IPS DF 19.7 (cell line): ENCODE measurements at places on chromosomes 11 and 22.

DNA sequence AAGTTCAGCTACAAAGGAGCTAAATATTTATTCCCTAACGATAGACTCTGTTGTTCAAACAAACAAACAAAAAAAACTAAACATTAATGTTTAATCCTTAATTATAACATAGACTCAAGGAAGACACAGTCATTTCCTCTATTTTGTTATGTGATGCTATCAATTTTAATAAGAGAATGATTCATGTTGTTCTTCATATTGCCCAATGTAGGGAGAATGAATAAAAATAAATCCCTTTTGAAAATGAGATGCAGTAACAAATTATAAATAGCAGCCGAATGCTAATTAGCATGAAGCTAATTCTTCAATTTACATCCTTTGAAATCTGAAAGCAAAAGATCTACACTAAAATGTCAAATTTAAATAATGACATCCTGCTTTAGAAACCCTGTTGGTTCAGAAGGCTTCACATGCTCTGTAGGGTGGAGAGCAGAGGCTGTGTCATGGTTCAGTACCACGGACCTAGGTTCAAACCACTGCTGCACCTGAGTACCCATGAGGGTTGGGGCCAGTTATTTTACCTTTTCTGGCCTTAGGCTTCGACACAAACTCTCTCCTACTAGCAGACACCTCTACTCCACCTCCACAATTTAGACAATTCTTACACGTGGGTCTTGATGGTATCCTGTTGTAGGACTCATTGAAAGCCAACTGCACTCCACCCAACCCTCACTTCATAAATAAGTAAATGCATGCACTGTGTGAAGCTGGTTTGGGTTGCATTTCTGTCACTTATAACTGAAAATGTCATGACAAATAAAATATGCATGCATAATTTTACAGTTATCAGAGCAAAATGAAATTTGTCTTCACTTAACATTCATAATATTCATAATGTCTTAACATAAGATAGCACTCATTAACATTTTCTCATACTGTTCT is 89.0 kb downstream of the RRAS2 start:
- no peak for DNase-seq

DNA sequence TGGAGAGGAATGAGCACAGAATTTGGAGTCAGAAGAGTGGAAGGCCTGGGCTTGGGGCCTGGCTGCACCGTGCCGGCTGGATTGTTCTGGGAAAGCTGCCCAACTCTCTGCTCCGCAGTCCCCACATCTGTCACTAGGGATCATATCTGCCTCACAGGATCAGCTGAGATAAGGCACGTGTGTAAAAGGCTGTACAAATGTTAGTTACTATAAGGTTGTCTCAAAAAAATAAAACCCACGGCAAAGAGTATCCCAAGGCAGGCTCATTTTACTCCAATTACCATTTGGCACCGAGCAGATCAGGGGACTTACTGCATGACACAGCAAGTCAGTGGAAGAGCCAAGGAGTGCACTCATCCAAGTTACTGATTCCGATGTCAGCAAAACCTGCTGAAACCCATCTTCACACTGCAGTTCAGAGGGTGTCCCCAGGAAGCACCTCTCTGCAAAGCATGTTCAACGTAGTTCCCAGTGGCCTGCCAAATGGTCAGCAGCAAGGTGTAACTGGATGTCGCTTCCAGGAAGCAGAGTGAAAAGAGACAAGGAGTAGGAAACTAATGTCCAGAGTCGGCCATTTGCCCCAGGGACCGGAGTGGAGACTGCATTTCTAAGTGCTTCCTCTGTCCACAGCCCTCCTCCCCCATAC is 18.1 kb upstream of the MRTFA start:
- DNase-seq: no peak

- DNase-seq: no peak
Measured at GRCh38 chr11:2314525-2315394, 12.9 kb downstream of the TSPAN32 start.

GRCh38 chr22:26711205-26711963 is 54.0 kb downstream of the MIAT start:
- no peak for DNase-seq

- DNase-seq: no peak
Measured at GRCh38 chr22:24105631-24106030, 75.7 kb upstream of the SUSD2 start.

- DNase-seq: peak; percentile 42
Measured at GRCh38 chr11:100515087-100515486, 172.0 kb upstream of the ARHGAP42 start.

DNA sequence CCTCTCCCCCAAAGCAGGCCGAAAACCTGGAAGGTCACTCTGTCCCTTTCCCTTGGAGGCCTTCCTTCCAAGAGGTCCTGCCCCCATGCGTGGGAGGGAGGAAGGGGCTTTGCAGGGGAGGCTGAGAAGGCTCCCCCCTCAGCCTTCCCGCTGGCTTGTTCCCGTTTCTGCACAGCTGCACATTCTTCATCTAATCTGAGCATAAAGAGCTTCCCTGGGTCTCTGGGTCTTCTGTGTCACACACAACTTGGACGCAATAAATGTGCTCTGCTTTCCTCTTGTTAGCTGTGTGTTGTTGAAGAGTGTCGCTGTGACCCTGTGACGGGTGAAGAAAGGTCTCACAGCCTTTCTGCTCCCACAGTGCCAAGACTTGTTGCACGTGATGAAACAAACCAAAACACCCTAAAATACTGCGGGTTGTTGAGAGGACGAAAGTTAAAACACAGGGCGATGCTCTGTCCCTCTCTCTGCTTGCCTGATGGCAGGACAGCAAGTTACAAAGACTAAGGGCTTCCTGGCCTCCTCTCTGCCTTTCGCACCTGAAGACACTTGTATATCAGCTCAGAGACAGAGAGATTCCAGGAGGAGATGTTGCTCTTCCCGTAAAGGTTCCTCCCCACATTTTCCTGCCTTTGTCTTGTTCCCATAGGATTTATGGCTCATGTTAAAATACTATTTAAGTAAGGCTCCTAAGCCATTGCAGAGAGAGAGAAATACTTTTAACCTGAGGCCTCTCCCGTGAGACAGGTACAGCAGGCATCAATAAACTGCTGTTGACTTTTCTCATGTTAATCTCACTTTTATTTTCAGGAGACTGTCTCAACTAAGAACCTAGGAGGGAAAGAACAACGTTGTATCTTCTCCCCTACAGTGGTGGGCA is 15.4 kb upstream of the IFITM3 start:
- no peak for DNase-seq

DNA sequence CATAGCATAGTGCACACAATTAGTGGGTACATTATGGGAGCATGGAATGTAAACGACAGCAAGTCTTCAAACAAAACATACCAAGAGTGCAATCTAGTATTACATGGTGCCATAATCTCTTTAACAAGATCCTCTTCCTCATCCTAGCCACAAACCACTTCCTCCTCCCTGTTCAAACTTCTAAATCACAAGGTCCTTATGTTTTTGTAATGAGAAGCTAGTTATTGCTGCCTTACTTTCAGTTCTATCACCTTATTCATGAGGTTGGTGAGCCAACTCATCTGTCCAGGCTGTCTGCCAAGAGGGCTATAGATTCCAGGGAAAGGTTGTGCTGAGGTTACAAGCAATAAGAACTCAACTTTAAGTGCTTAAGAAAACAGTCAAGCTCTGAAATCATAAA is 195.4 kb upstream of the ARHGAP20 start:
- no peak for DNase-seq

DNA sequence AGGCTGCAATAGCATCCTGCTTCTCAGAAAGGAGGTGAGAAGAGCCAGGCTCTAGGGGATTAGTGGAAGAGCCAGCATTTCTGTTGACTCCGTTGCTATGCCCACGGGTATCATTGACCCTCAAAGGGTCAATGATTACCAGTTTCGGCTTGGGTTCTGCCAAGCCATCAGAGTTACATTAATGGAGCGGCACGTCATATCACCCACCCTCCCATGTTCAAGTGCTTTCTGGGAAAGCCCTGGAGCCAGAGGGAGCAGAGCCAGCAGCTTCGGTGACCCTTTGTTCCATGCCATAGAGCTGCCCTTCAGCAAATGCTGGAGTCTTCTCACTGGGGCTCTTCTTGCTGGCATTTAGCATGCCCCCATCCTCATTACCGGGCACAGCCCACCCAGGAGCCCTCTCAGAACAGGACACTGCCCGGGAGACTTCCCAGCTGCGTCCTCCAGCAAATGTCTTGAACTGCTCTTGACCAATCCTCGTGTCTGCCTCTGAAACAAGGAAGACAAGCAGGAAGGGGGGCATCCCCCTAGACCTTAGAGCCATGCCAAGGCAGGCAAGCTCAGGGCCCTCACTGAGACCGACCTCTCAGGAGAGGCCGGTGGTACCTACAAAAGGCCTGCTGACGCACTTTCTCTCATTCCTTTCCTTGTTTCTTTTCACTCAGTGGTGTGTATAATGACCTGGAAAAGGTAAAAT is 14.6 kb downstream of the KCNJ1 start:
- no peak for DNase-seq

DNA sequence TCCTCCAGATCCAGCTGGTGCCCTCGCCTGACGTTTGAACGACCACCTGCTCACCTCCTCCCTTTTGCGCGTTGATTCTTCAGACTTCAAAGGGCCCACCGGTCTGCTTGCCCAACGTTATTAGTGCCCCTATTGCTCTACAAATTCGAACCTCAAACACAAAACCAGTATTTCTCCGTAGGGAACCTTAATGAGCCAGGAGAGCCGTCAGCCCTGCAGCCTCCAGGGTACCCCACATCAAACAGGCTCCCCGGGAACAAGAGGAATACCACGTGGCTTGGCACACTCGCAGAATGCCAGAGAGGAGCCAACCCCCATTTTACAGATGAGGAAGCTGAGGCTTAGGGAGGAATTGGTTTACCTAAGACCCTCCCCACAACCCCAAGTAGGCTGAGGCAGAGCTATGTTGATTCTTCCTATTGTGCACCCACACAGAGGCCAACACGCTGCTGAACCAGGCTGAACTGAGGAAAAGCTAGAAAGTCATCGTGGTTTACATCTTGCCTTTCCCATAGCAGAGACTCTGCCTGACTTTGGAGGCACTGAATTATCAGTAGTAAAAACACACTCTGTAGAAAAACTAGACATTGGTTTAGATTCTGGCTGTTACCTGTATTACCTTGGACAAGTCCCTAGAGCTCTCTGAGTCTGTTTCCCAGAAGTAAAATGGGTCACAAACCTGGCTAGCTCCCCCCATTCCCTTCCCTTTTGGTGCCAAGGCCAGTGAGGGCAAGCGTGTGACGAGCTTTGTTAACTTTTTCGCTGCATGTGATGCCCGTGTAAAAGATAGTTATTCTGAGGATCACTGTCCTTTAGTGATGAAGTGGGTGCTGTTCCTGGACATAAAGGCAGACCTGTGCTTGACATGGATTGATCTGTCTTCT is 764 bp downstream of the TKFC start:
- DNase-seq: no peak

DNA sequence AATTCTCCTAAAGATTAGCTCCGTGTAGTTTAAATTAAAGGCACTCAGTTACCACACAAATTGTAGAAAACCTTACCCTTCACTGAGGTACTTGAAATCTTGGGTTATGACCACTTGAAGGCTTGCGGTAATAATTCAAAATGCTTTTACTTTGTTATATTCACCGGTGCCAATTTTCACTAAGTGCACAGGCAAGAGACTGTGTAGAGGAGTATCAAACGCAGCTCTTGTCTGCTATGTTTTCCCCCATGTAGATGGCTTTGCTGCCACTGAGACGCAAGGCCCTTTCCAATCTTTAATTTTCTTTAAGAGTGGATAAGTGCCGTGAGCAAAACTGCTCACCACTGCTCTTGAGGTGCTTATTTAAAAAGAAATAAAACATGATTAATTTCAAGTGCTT is 155.8 kb downstream of the CADM1 start:
- no peak for DNase-seq

- DNase-seq: no peak
Measured at GRCh38 chr11:94129512-94130297, 1.1 kb downstream of the PANX1 start.

DNA sequence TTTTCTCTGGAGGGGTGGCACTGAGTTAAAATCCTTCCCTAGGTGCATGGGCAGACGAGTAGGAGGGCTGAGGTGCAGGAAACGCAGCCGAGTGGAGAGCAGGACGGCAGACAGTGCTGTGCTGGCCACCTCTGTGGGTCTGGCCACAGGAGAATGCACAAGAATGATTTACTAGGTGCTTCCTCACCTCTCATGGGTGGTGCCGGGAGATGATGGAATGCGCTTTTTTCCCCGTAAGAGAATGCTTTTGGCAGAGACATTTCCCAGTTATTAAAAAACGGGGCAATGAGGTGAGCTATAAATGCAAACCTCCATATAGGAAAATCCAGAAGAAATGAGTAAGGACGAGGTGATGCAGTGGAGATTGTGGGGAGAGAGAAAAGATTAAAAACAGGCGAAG is 86.1 kb downstream of the ADAMTS15 start:
- no peak for DNase-seq

GRCh38 chr11:11750017-11750878 is 91.5 kb upstream of the USP47 start:
- DNase-seq: no peak

DNA sequence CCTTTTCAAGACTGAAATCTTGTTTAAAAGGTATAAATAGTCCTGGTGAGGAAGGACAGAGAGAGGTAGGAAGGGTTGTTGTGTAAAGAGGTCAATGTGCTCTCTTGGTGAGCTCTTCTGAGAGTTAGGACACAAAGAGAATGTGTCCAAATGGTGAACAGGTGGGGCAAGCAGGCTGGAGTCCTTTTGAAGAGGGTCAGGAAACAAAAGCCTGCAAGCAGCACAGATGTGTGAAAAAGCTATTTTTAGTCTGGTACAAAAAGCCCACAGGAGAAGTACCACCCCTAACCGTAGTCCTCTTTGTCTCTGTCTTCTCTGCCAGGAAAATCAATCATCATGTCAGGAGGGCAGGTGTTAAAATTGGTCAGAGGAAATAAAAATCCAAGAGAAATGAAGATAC is 54.4 kb upstream of the SYN3 start:
- DNase-seq: no peak

DNA sequence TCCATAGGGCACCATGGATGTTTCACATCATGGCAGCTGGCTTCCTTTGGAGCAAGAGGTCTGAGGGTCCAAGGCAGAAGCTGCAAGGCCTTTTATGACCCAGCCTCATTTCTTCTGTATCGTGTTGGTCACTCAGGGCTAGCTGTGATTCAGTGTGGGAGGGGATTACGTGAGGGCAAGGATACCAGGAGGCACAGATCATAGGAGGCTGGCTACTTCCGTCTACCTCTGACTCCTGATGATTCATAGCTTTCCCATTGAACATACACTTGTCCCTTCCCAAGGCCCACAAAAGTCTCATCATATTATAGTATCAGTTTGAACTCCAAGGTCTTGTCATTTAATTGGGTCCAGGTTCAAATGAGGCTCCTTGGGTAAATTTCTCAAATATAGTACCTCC is 135.3 kb upstream of the ZBED5 start:
- DNase-seq: no peak
